Smooth muscle cell of the brain vasculature (primary cell): ENCODE measurements at places on chromosomes 12 and 14.

DNA sequence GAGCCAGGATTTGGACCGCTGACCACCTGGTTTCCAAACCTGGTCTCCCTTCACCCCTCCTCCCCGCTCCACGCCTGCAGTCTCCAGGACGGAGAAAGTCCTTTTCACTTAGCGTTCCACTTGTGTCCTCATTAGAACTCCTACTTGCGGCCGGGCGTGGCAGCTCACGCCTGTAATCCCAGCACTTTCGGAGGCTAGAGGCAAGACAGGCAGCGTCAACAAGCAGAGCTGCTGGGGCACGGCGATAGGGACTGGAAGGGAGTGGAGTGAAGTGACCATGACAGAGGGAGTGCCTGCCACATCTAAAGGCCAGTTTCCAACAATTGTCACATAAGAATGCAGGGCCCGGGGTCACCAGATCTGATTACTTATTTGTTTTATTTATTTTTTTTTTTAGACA, 132.5 kb upstream of the NCOR2 start:
- no peak for DNase-seq

GRCh38 chr14:105531894-105532623, 5.7 kb downstream of the TMEM121 start:
- no peak for DNase-seq

- DNase-seq: no peak
Observed at GRCh38 chr12:67710582-67710981, 62.0 kb downstream of the DYRK2 start.

DNA sequence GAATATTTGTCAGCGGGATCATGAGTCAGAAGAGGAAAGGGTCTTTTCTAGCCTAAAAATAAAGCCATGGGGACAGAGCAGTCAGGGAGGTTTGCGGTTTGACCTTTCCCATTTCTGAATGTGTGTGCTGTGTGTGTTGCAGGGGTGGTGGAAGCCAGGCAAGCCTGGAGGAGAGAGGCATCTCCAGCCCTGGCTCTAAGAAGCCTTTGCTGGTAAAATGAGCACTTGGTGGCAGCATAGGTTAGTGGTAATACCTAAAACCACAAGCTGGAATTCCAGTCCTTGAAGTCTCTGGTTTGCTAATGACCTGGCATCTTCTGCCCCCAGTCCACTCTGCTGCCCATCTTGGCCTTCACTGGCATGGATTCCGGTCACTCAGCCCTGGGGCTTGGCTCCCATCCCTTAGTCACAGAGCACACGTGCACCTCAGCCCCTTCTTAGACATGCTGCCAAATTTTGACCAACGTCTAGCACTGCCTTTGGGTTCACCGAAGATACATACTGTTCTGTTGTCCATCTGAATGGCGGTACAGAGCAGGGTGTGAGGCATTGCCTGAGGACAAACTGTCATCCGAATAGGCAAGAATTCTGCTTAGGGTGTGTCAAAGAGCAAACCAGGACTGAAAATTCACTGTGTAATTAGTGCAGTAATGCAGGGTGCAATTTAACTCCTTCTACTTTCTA, 52.7 kb downstream of the KCNA5 start:
- DNase-seq: no peak

GRCh38 chr12:51124504-51124903, 41.1 kb upstream of the CSRNP2 start:
- DNase-seq: no peak
